ENCODE measurements at places on chromosomes 6 and 20. TPM values are rescaled to one million over a fixed set of nuclear protein-coding genes. Genes with fewer than 3 reads are reported as not detected.

The OR2J3 gene
- polyA plus RNA-seq: not detected

The CAPN11 gene
- 0.21 TPM for polyA plus RNA-seq

The SNPH gene
- polyA plus RNA-seq: 3.1 TPM

The GJA1 gene
- 64.1 TPM for polyA plus RNA-seq

The UTRN gene
- polyA plus RNA-seq: 140 TPM

The LHFPL5 gene
- polyA plus RNA-seq: 0.20 TPM

The TMEM74B gene
- polyA plus RNA-seq: 3.8 TPM

The FAM83D gene
- 13.0 TPM for polyA plus RNA-seq

The MCUR1 gene
- polyA plus RNA-seq: 59.3 TPM

The KIF6 gene
- 3.8 TPM for polyA plus RNA-seq

The OR2B6 gene
- polyA plus RNA-seq: 0.08 TPM

The GPLD1 gene
- 2.6 TPM for polyA plus RNA-seq

The IYD gene
- 3.1 TPM for polyA plus RNA-seq

The SMLR1 gene
- polyA plus RNA-seq: 1.2 TPM

The FAM217A gene
- polyA plus RNA-seq: 1.00 TPM

The KIAA1586 gene
- polyA plus RNA-seq: 27.6 TPM

The HS3ST5 gene
- polyA plus RNA-seq: 0.84 TPM

The THEMIS gene
- polyA plus RNA-seq: not detected

The HDGFL1 gene
- polyA plus RNA-seq: not detected

The SIRPB1 gene
- 0.30 TPM for polyA plus RNA-seq

The SCRT2 gene
- 0.10 TPM for polyA plus RNA-seq

The TBXT gene
- polyA plus RNA-seq: not detected

The METTL24 gene
- polyA plus RNA-seq: 15.3 TPM

The TCFL5 gene
- 12.7 TPM for polyA plus RNA-seq

The DEFB124 gene
- polyA plus RNA-seq: 0.12 TPM

The FKBP1C gene
- polyA plus RNA-seq: 1.1 TPM

Data from right renal pelvis (tissue), 4 donors.